ENCODE measurements at places on chromosomes 4 and X.

GRCh38 chrX:11100281-11101035 is 10.7 kb upstream of the HCCS start:
- DNase-seq = peak; percentile 54

GRCh38 chr4:149914119-149915115 is 98.8 kb upstream of the IQCM start:
- DNase-seq = peak; percentile 76

DNA sequence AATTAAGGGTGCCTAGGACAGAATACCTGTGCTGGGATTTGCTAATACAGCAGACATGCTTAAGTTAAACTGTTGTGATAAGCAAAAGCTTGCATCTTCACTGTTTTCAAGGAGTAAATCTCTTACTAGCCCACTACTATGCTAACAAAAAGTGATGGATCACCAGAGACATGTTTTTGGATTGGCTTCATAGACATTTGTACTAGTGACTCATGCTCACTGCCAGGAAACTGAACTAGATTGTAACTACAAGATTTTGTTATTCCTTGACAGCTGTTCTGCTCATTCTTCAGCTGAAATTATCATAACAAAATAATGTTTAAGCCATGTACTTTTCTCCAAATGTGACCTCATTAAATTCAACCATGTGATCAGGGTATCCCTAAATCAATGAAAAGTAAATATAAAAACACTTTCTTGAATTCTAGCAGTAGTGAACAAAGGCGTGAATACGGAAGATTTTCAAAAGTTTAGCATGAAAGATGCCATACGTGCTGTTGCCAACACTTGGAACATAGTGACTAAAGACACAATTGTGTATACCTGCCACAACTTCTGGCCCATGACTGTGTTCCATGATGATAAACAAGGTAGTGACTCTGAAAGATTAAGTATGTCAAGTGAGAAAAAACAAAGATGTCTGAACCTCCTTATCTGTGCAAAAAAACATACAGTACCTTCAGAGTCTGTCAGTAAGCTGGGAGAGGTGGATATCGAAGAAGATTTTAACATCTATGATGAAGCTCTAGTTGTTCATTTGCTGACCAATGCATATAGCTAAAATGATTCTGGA is 154.0 kb downstream of the BTC start:
- DNase-seq = no peak

DNA sequence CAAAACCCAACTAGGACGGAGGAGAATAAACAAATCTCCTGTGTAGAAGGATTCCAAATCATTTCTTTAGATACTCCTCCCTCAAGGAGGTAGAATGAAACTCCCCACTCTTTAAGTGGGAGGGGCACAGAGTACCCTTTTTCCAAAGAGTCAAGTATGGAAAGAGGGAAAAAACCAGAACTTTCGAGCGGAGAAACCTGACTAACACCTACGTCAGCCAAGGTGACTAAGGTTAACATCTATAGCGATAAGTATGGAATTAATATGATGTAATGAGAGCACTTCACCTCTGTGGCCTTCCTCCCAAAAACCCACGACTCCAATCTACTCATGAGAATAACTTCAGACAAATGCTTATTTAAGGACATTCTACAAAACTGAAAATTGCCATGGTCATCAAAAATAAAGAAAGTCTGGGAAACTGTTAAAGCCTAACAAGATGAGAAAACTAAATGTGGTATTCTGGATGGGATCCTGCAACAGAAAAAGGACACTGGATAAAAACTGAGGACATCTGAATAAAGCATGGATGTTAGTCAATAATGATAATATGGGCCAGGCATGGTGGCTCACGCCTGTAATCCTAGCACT is 157.0 kb upstream of the MAP3K15 start:
- DNase-seq = no peak

- no peak for DNase-seq
Observed at GRCh38 chrX:151821226-151821625, 86.7 kb downstream of the CNGA2 start.

GRCh38 chr4:107065201-107065600 is 29.1 kb upstream of the DKK2 start:
- DNase-seq = no peak

DNA sequence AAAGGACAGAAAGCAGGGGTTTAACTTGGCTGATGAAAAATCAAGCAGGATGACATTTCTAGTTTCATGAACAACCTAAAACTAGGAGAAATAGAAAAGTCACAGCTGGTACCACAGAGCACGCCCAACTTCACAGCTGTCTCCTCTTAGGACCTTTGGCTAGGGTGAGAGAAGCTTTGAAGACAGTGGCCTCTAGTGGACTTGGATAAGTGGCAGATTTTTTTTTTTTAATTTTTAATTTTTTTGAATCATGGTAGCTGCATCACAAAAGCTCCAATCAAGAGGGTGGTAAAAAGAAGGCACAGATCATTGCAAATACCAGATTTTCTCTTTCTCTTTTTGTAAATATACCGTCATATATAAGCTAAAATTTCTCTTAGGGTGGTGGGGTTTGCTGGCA is 20.2 kb upstream of the MAP3K15 start:
- DNase-seq = no peak

- no peak for DNase-seq
Observed at GRCh38 chrX:17682259-17682658, 55.0 kb upstream of the SCML1 start.

DNA sequence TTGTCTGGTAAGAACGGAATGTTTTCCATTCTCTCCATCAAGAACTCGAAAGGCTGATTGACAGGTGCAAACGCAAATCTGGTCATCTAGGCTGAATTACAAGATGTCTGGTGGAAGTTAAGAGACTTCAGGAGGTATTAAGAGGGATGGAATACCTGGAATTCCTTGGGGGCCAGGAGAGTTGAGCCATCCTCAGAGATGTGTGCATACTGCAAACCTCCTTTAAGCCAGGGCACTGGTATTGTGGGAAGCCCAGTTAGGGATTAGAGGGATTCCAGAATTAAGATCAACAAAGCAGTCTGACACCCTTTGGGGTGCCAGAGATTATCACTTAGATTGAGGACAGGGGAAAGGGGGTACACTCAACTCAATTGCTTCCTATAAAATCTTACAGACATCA is 151.4 kb downstream of the VCX3A start:
- no peak for DNase-seq

DNA sequence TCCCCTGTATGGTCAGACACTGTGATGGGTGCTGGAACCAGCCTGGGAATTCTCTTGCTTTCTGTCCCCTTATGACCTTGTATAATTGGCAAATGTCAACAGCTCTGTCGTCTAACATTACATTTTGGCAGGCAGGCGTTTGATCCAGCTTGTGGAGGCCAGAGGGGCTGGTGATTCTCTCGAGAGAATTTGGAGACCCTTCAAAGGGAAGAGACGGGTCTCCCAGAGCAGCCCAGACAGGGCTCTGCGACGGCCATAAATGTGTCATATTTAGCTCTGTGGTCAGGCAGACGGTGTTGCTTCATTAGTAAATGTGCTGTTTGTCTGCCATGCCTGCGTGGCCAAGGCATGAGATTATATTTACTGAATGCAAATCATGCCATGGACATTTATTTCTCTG is 68.7 kb downstream of the SORCS2 start:
- no peak for DNase-seq

DNA sequence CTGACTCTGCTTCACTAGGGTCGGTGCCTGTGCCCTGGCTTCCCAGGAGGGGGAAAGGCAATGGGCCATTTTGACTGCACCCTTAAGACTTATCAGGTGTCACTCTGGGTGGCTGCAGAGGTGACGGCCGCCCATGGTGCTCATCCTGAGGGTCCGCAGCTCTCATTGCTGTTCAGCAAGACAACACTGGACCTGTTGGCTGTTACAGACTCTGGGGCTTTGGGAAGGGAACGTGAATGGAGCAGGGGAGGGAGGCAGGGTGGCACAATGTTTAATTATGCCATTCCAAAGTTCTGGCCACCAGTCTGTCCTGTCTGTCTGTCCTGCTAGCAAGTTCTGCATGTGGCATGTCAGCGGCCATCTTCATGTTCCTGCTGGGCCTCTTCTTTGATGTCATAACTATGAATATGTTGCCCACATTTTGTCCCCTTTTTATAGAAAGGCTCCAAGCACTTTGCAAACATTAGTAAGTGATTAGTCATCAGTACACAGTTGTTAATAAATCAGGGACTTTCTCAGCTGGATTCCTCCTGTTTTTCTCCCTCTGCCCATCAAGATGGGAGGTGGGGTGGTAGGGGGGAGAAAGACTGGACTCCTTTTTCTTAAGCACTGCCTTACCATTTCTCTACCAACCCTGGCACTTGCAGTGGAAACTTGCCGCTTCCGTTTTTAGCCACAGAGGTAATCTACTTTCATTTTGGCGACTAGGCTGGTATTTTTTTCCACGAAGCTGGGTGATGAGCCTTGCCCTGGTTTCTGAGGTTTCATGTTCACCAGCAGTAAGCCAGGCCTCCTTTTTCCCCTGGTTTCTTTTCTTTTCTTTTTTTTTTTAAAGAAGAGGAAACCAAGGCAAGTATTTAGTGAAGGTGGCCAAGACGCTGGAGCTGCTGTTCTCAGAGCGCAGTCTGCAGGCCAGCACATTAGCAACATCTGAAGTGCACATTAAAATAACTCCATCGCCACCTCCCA is 88.6 kb upstream of the TRIM2 start:
- peak; percentile 29 for DNase-seq

DNA sequence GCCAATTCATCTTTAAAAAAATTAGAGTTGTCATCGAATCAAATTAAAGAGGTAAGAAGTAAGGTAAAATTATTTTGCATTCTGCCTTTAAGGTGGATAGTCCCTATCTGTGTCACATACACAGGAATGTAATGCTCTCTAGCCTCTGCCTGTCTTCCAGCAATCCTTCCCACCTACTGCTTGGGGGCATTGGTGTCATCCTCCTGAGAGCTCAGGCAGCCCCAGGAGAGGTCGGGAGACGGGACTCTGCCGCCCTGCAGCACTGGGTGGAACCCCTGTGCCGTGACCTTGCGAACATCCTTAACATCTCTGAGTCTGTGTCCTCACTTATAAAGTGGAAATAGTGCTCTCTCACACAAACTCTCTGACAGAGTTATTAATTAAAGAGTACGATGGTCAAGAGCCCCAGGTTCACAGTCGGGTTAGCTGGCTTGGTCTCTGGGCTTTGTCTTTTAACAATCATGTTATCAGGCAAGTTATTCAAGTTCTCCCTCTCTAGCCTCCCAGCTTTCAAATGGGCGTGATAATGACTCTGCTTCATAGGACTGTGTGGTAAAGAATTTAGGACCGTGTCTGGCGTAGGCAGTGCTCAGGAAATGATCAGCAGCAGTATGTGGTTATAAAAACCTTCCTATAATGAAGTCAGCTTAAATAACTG is 10.2 kb downstream of the TLR3 start:
- no peak for DNase-seq

DNA sequence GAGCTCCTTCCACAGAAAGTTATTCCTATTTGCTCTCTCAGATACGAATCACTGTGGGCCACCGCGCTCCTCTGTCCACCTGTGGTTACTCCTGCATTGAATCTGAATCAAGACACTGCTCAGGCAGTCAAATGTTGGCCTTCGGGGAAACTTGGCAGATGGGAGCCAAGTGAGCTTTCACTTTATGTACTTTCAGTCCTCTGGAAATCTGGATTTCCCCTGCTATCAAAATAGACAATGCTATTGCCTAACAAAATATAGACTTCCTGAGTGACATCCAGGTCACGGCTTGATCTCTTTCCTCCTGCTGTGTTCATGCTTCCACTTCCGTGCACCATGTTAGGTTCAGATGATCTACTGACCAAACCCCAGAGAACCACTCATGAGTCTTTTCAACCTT is 43.8 kb downstream of the FHL1 start:
- DNase-seq = no peak

- DNase-seq = no peak
Observed at GRCh38 chr4:165716472-165716871, 156.6 kb upstream of the TLL1 start.

DNA sequence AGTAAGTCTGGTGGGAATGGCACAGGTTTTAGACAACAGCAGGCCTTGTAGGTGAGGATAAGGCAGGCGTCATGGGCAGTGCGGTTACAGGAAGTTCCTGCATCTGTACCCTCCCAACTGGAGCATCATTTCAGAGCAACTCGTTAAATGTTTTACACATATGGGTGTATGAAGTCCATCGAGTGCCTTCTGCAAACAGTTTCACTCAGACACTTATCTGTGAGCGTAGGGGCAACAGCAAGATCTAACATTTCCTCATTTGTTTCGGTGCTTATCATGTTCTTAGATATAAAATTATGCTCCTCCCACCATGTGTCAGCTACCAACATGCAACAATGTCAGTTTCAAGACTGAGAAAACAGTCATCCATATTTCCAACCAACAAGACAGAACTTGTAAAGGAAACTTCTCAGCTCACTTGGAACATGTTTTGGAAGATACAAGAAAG is 69.9 kb downstream of the ELOVL6 start:
- DNase-seq = peak; percentile 43

DNA sequence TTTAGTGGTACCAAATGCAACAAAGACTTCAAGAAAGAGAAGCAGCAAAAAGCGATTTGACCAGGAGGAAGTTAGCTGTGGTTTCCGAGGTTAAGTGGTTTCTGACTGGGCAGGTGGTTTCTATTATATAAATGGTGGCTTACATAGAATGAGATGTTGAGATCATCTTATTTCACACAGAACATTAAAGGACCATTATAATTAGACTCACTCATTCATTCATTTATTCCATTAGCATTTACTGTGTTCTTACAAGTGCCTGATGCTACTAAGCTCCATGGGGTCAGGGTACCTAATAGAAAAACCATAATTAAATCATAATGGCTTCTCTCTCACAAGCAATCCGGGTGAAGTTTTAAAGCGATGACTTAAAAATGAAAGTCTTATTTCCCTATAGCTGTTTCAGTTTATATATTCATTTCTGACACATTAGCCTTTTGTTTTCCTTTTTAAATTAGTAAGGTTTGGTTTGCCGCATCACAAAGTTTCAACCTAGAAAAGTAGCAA is 10.6 kb downstream of the TSPAN6 start:
- DNase-seq = no peak

DNA sequence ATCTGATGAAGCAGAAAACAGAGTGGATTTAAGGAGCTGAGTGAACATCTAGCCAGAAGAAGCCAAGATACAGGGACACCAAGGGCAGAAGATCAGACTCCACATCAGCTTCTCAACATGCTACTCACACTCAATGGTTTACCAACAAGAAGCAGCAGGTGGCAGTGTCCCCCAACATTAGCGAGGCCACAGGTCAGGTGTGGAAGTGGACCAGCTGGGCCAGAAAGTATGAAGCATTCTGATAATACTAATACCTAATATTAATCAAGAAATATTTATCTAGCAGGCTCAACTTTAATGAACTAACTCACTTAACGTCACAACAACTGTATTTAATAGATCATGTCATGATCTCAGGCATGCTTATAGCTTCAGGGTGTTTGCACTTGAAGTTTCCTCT is 73.4 kb upstream of the TTC29 start:
- peak; percentile 63 for DNase-seq

DNA sequence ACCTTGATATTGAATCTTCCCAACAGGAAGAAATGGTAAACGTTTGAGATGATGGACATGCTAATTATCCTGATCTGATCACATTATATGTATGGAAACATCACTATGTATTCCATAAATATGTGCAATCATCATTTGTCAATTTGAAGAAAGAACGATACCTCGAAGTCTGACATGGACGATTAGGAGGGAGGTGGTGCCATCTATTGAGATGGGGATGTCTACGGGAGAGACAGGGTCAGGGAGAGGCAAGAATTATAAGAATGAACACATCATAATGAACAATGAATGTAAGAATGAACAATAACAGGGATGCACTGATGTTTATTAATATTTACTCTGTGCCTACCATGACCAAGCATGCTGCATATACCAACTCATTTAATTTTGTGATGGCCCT is 93.7 kb upstream of the SOD3 start:
- DNase-seq = no peak

GRCh38 chr4:33715841-33716395 is 2528.4 kb downstream of the ARAP2 start:
- DNase-seq = no peak

- DNase-seq = no peak
Observed at GRCh38 chr4:80045786-80046185, 27.2 kb downstream of the ANTXR2 start.
